IMR-90 (cell line): ENCODE measurements at places on chromosomes 12 and 14.

GRCh38 chr14:75720116-75720515 is 59.1 kb downstream of the TTLL5 start:
- peaks cover 23% of the 10 kb centered on the region for H3K27me3 ChIP-seq
- no peak for DNase-seq
- no peak overlapping the region for H3K27ac ChIP-seq
- peaks cover 14% of the 10 kb centered on the region for H3K36me3 ChIP-seq

GRCh38 chr14:99247101-99247729 is 24.8 kb downstream of the BCL11B start:
- no peaks in the 10 kb centered on the region for H3K36me3 ChIP-seq
- H3K27me3 ChIP-seq: peaks cover 8% of the 10 kb centered on the region
- no peaks in the 10 kb centered on the region for H3K4me1 ChIP-seq
- H3K4me3 ChIP-seq: no peak overlapping the region
- H3K27ac ChIP-seq: no peak overlapping the region

DNA sequence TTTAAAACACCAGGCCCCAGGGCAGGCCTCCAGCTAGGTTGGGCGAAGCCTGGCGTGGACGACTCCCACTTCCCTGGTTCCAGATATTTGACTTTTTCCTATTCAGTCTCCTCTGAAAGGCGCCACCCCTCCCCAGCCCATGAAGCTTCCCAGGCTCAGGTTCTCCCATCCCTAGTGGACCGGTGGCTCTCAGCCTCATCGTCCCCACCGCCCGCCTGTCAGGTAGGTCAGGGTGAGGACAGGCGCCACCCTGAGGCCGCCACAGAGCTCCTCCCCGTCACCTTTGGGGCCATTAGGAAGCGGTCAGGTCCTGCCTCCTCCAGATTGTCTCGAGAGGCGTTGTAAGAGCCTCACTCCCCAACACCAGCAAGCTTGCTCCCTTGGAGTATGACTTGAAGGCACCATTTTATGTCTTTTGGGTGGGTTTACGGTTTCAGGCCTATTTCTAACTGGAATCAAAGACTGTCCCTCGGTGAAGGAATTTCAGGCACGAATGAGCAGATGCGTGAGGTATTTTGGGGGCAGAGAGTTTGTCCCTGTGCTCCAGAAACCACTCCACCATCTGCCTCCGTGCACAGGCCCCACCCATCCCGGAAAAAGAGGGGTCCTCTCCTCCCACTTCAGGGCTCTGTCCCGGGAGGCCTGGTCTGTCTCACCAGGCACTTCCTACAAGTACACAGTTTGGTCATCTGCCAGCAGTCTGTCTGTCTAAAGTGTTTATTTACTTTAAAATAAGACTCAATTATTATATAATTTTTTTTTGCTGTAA is 55.6 kb downstream of the TSPAN9 start:
- no peaks in the 10 kb centered on the region for H3K36me3 ChIP-seq
- no peaks in the 10 kb centered on the region for H3K27me3 ChIP-seq
- H3K4me1 ChIP-seq: peaks cover 21% of the 10 kb centered on the region
- DNase-seq: peak; percentile 72

GRCh38 chr14:31205681-31206535 is 1.7 kb downstream of the HECTD1 start:
- no peak overlapping the region for H3K27ac ChIP-seq
- DNase-seq: peak; percentile 88
- no peaks in the 10 kb centered on the region for H3K27me3 ChIP-seq
- H3K4me1 ChIP-seq: peaks cover 2% of the 10 kb centered on the region; the same call in 1 of the 2 replicates
- peak overlapping the region; percentile 87 for H3K4me3 ChIP-seq
- peaks cover 2% of the 10 kb centered on the region; the same call in 1 of the 2 replicates for H3K36me3 ChIP-seq

DNA sequence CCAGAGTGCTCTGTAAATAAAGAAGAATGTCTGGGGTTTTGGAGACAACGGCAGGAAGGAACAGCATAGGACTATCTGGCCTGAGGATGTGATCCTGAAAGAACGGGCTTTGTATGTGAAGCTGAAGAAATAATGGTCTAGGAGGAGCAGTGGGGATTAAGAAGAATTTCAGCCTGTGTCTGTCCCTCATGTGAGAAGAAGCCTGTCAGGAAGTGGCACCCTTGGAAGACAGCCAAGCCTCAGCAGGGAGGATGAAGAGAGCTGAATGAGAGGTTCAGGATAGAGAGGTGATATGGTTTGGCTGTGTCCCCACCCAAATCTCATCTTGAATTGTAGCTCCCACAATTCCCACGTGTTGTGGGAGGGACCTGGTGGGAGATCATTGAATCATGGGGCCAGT is 56.9 kb upstream of the TCL1A start:
- no peak overlapping the region for H3K27ac ChIP-seq
- H3K4me3 ChIP-seq: no peak overlapping the region
- H3K4me1 ChIP-seq: no peaks in the 10 kb centered on the region

DNA sequence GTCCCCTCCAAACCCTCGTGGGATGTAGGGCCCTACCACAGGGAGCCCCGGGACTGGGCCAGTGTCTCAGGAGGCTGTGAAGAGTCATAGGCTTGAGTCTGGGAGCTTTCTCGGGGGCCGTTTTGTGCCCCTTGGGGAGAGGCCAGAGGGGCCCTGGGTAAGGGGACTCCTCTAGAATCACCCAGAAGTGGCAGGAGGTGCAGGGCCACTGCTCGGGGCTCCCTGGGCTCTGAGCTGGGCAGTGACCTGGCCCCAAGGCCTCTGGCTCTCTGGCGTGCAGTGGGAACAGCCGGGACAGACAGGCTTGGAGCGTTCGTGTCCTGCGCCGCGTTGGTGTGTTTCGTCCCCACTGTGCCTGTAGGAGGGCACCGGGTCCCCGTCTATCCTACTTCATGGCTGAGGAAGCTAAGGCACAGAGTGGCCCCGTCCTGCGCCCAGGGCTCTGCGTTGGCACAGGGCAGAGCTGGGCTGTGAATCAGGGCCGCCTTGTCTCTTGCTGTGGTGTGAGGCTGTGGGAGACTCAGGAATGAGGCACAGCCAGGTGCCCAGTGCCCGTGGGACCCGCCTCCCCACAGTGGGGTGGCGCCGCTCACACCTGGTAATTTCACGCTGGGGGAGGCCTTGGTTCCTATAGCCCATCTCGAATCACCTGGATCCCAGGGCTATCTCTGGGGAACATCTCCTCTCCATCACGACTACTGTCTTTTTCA is 23.8 kb upstream of the KIF26A start:
- no peak overlapping the region for H3K4me3 ChIP-seq
- no peaks in the 10 kb centered on the region for H3K36me3 ChIP-seq
- peaks cover 17% of the 10 kb centered on the region; the same call in 1 of the 2 replicates for H3K27me3 ChIP-seq
- DNase-seq: no peak
- no peak overlapping the region for H3K27ac ChIP-seq
- H3K4me1 ChIP-seq: no peaks in the 10 kb centered on the region

- H3K4me1 ChIP-seq: no peaks in the 10 kb centered on the region
- no peaks in the 10 kb centered on the region for H3K27me3 ChIP-seq
- peak; percentile 54 for DNase-seq
- H3K36me3 ChIP-seq: no peaks in the 10 kb centered on the region
- no peak overlapping the region for H3K27ac ChIP-seq
These were observed 13.2 kb upstream of the ARF6 start for GRCh38 chr14:49879646-49880204.

- H3K4me3 ChIP-seq: no peak overlapping the region
- H3K4me1 ChIP-seq: peaks cover 9% of the 10 kb centered on the region; the same call in 1 of the 2 replicates
- no peaks in the 10 kb centered on the region for H3K27me3 ChIP-seq
- peak; percentile 85 for DNase-seq
- no peak overlapping the region for H3K27ac ChIP-seq
These were observed 116.8 kb downstream of the CRADD start for GRCh38 chr12:93793983-93794382.

- H3K4me3 ChIP-seq: no peak overlapping the region
- no peak for DNase-seq
- no peak overlapping the region for H3K27ac ChIP-seq
These were observed 96.5 kb upstream of the NCOR2 start for GRCh38 chr12:124663771-124664366.

DNA sequence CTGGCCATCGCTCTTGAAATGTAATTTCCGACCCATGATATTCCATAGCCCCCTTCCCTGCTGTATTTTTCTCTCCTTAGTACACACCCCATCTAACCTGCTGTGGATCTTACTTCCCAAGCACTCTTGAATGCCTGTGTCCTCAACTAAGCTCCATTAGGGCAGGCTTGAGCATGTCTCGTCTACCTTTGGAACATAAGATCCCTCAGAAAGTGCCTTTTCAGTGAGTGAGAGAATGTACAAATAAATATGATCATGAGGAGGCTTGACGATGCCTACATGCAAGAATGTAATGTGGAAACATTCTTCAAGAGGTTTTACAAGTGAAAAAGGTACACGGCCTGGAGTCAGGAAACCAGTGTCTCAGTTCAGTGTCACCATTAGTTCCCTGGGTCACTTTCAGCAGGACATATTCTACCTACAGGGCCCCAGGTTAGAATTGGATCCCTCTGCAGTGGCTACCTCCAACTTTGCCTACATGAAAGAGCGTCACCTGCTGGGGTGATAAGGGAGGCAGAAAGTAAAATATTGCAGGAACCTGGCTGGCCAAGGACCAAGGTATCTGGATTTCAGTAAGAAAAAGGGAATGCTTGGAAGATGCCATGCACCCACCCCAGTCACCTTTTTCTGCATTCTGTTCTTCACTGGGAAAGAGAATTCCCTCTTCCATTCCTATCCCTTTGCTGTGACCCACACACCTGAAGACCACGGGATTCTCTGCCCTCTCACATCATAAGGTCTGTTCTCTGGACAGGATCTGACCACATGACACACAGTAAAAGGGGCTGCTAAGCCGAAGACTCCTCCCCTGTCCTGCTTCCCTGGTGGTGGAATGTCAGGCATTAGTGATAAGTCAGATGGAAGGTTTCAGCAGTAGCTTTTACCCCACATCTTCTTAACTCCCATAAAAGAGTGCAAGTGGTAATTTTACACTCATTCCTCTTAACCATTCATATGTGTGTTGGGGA is 24.6 kb upstream of the SERPINA1 start:
- no peak overlapping the region for H3K27ac ChIP-seq
- no peak overlapping the region for H3K4me3 ChIP-seq
- H3K4me1 ChIP-seq: no peaks in the 10 kb centered on the region
- H3K27me3 ChIP-seq: peaks cover 4% of the 10 kb centered on the region; the same call in 1 of the 2 replicates

GRCh38 chr12:123919980-123920360 is 52.7 kb downstream of the CCDC92 start:
- peaks cover 4% of the 10 kb centered on the region; the same call in 1 of the 2 replicates for H3K27me3 ChIP-seq
- peaks cover 3% of the 10 kb centered on the region; the same call in 1 of the 2 replicates for H3K4me1 ChIP-seq
- DNase-seq: no peak
- no peak overlapping the region for H3K27ac ChIP-seq

- H3K27ac ChIP-seq: no peak overlapping the region
- no peaks in the 10 kb centered on the region for H3K4me1 ChIP-seq
- no peak overlapping the region for H3K4me3 ChIP-seq
These were observed 255.8 kb downstream of the TMTC2 start for GRCh38 chr12:82942521-82942920.

- H3K4me3 ChIP-seq: no peak overlapping the region
- peaks cover 2% of the 10 kb centered on the region; the same call in 1 of the 2 replicates for H3K4me1 ChIP-seq
- no peak overlapping the region for H3K27ac ChIP-seq
- peaks cover 9% of the 10 kb centered on the region; the same call in 1 of the 2 replicates for H3K36me3 ChIP-seq
- no peaks in the 10 kb centered on the region for H3K27me3 ChIP-seq
These were observed 24.4 kb downstream of the SLC8B1 start for GRCh38 chr12:113310489-113310888.

DNA sequence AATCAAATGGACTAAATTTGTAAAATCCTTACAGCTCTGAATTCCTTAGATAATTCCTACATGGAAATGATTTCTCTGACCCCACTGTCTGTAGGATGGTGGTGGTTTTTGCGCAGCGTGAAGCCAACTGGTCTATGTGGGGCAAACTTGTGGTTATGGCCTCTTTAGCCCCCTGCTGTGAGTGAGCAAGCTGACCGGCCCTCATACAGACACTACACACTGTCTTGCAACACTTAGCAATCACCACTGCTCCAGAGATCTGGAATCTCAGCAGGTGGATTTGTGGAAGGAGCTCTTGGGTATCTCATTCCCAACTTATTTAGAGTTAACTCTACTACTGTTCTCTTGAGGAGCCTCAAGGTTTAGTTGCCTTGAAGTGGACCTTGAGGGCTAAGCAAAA is 70.2 kb downstream of the SCN8A start:
- H3K4me3 ChIP-seq: no peak overlapping the region
- H3K27me3 ChIP-seq: no peaks in the 10 kb centered on the region
- H3K4me1 ChIP-seq: no peaks in the 10 kb centered on the region; the same call in 1 of the 2 replicates
- H3K27ac ChIP-seq: no peak overlapping the region
- H3K36me3 ChIP-seq: no peaks in the 10 kb centered on the region; the same call in 1 of the 2 replicates

DNA sequence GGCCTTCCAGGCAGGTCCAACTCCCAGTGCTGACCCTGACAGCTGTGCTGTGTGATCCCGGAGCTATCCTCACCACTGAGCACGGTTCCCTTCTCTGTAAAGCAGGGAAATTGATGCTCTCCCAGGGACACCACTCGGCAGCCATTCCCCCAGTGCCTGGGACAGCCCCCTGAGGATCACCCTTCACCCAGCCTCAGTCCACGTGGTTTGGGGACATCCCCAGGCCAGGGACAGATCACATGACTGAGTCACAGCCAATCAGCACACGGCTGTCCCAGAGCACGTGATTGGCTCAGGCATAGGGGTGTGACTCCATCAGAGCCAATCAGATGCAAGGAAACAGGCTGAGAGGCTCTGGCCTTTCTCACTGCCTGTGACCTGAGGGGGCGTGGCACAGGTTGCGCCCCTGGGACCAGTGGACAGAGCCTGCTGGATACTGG is 68.8 kb upstream of the SFSWAP start:
- no peaks in the 10 kb centered on the region for H3K36me3 ChIP-seq
- H3K4me1 ChIP-seq: no peaks in the 10 kb centered on the region
- no peak overlapping the region for H3K27ac ChIP-seq
